ENCODE measurements at places on chromosomes 16 and 17.

- DNase-seq = no peak
Observed at GRCh38 chr17:66952031-66952524, 12.4 kb upstream of the CACNG4 start.

DNA sequence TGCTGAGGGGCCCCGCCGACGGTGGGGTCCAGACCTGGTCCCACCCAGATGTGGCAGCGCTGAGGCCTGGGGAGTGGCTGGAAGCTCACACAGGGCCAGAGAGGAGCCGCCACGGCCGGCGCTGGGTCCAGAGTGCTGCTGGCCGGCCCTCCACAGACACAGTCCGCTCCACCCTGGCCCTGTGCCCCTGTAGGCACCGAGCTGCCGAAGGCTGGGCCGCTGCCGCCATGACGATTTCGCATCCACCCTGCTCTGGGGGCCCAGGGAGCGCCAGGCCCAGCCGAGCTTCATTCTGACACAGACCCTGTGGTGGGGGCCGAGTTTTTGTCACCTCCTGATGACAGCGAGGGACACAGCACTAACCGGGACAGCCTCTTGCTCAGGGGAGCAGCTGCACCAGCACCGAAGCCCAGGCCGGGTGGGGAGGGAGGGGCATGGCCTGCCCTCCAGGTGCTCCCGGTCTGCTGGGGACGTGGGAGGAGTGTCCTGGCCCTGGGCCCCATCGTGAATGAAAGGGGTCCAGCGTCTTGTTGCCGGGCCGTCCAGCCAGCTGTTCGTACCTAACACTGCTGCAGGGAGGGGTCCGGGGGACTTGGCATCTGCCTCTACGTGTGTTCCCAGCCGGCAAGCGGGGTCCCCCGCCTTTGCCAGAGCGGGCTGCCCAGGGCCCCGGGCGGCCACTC is 27.1 kb upstream of the SSTR5 start:
- DNase-seq = no peak

GRCh38 chr17:1872976-1873375 is 43.2 kb downstream of the RPA1 start:
- no peak for DNase-seq

DNA sequence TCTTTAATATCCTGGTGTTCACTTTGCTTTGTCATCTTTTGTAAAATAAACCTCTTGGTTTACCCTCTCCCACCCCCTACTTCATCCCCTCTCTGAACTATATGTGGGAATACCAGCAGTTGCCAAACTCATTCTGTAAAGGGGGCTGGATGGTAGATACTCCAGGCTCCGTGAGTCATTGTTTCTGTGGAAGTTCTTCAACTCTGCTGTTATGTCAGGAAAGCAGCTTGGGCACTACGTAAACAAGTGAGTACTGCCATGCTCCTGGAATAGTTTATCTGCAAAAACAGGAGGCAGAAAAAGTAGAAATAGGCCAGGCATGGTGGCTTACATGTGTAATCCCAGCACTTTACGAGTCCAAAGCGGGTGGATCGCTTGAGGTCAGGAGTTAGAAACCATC is 17.6 kb downstream of the MVP start:
- DNase-seq = no peak

DNA sequence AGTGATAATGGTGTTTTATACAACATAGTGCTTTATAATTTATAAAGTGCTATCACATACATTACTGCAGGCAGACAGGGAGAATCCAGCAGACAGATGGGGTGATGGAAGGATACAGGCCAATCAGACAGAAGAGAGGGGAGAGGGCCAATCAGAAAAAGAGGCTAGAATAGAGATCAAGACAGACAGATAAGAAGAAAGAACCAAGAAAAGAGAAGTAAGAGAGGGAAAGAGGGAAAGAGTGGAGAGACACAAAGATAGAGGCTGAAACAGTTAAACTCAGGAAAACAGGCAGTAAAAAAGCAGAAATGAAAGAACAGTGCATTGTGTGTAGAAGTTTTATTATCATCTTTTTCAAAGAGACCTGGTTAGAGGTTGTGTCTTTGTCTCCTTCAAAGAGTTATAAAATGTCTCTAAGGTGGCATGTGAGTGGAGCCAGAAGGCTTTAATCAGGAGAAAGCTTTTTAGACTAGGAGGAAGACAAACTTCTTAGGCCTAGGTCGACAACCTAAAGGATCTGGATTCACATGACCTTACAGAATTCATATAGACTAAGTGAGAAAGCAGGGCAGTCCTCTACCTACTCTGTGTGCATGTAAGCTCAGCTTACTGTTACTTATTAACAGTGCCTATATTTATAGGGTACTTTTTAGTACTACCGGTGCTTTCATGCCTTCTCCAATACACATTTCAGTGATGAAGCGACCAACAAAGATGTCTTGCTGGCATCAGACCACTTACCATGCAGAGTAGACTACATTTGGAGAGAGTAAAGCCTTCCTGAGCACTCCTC is 8.3 kb upstream of the CHD3 start:
- DNase-seq = no peak

DNA sequence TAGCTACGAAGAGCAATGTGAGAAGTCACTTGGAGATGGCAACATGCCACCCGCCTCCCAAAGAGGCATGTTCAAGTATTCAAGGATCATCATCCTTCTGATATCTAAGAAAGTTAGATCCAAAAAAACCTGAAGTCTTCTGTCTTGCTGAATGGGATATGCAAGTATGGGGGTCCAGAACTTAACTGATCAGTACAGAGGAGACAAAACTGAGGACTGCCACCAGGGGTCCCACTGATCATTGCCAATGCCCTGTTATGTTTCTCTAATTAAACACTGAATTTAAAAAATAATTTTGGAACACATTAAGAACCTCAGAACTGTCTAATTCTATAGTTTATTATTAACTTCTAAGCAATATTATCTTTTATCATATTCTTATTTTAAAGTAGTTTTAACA is 99.7 kb downstream of the CDH8 start:
- DNase-seq = no peak
